ENCODE measurements at places on chromosomes 2 and 18.

GRCh38 chr2:45439788-45440773 lies 171.0 kb downstream of the SRBD1 start:
- DNase-seq, result no peak

GRCh38 chr18:69387186-69387585 lies 13.5 kb upstream of the DOK6 start:
- DNase-seq, result no peak

DNA sequence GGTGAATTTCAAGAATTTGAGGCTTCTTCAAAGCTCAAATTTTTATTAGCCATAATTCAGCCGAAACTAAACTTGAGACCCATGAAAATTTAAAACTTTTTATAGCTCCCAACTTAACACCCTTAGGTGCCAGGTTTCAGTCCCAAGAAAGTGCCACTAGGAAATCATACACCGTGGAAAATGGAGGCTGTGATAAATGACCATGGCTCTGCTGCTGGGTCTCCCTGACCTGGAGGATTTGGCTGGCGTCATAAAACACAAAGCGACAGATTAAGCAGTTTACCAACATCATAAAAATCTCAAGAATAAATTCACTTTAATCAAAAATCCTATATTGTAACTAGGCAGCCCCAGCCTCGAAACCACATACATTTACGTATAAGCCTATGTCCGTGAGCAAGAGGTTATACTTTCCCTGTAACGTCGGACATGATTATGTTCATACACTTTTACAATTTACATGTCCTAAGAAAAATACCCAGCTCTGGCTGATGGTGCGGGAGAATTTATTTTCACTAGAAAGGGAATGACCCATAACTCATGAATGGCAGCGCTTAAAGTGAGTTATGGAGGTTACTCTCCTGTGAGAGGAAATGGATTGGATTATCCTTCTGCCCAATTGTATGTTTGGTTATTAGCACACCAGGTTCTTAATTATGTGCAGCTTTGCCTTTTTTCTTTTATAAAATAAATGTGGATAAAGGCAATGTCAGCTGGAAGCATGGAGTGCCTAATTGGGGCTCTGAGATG lies 329.4 kb downstream of the AGPS start:
- DNase-seq, result no peak

DNA sequence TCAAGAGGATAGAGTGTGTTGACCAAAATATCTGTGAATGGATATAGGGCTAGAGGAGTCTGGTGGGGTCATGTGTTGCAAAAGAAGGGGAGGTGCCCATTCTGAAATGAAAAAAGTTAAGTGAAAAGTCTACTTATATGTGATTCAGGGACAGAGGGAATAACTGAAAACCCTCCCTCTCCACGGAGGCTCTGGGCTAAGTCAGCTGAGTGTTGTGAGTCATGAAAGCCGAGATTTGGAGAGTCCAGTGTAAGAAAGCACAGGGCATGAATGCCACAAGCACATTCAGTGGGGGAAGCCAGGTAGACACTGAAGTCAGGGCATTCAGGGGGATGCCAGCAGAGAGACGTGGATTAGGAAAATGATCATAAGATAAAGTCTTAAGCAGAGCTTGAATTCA lies 871.9 kb downstream of the TSN start:
- no peak for DNase-seq

GRCh38 chr2:122634256-122634655 lies 878.8 kb downstream of the TSN start:
- no peak for DNase-seq

DNA sequence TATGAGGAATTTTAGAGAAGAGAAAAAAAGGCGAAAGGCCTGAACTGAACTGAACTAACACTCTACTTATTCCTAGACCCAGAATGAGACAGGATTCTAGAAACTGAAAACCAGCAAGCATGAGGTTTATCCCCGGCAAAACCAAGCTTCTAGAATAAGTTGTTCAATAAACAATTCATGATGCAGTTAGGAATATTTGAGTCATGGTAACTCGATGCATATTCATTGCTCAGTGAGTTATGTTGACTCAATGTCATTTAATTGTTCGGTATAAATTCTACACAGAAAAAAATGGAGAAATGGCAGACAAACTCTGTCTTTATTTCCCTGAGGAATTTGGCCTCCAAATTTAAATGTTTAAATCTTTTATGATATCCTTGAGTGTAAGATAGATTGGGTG lies 321.5 kb downstream of the SATB2 start:
- no peak for DNase-seq

- DNase-seq, result no peak
These were observed 1.9 kb upstream of the ODC1 start for GRCh38 chr2:10449838-10450691.

GRCh38 chr2:174570318-174570958 lies 27.2 kb downstream of the WIPF1 start:
- DNase-seq, result no peak

GRCh38 chr2:38933653-38934052 lies 44.0 kb downstream of the ARHGEF33 start:
- no peak for DNase-seq

DNA sequence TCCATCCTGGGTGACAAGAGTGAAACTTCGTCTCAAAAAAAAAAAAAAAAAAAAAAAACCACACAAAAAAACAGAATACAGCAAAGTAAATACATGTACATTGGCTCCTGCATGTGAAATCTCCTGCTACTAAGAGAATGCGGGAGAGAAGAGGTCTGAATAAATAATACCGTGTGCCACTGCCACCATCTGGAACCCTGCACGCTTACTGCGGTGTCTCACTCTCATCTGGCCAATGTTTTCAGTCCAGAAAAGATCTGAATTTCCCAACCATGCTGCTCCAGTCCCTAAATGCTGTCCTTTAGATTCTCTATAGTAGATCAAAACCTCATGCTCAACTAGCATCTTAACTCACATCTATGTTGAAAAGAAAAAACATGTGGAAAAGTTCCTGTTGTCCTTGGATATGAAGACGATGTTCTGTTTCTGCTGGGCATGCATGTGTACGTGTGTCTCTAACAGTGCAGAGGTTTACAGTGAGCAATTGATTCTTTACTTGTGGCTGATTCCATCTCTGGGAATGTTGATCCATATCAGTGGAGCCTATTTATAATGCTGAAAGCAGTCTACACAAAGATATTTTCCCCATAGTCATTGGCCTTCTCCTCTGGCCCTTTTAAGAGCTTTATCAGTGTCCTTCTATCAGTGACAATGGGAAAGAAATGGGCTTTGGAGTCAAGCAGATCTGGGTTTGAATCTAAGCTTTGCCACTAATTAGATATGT lies 11.9 kb downstream of the STON1 start:
- no peak for DNase-seq

DNA sequence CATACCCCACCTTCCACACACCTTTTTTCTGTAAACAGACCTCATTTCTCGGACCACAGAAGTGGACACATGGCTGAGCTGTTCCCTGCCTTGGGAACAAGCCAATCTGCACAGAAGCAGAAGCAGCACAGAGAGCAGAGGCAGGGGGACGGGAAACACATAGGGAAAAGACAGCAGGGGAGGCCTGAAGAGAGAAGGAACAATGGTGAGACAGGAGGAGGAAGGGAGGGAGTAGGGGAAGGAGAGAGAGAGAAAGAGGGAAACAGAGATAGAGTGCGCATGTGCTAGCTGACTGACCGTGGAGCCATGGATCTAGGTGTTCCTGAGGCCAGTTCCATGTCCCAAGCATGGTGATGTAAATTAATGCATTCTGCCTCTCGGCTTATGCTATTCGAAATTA lies 119.7 kb downstream of the NOL10 start:
- DNase-seq, result no peak

DNA sequence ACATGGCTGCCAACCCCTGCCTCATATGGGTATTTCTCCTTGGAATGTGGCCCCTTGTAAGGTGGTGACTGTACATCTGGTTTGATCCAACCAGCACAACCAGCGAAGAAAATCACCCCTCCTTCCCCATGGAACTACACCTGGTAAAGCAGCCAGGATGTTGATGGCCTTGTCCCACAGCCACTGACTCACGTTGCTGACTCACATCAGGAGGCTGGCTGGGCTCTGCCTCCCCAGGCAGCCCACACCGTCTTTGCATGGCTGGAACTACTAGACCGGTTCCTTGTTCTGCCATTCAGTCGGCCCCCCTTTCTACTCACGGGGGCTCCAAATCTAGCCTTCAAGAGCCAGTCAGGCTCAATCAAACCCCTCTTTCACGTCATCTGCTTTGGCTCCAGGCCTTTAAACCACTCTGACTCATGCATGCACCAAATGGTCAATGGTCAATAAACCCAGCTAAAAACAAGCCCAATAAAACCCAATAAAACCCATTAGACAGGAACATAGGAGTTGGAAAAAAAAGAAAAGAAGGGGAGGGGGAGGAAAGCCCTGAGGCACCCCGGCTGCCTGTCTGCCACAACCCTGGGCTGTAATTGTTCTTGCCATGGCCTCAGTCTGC lies 114.8 kb downstream of the PLB1 start:
- DNase-seq, result no peak

DNA sequence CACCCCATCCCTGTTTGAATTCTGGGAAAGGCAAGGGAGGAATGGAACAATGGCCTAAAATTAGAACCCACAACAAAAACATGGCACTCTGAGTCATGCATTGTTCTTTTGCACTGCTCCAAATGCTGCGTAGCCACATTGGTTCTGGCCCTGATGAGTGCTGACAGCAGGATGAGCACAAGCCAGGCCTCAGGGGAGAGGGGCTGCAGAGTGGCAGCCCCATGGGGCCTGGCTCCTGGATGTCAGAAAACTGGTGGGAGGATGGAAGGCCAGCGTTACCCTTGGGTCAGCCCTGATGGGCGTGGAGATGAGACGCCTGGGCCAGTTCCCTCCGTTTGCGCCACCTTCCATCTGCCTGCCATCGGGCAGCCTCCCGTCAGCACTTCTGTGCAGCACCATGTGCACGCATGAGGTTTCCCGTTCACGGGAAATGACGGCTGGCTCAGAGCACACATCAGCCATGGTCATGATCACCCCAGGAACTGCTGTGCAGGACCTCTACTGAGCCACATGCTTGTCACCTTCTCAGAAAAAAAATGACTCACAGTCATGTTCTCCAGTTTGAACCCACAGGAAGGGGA lies 65.6 kb downstream of the CYP26B1 start:
- DNase-seq, result no peak

DNA sequence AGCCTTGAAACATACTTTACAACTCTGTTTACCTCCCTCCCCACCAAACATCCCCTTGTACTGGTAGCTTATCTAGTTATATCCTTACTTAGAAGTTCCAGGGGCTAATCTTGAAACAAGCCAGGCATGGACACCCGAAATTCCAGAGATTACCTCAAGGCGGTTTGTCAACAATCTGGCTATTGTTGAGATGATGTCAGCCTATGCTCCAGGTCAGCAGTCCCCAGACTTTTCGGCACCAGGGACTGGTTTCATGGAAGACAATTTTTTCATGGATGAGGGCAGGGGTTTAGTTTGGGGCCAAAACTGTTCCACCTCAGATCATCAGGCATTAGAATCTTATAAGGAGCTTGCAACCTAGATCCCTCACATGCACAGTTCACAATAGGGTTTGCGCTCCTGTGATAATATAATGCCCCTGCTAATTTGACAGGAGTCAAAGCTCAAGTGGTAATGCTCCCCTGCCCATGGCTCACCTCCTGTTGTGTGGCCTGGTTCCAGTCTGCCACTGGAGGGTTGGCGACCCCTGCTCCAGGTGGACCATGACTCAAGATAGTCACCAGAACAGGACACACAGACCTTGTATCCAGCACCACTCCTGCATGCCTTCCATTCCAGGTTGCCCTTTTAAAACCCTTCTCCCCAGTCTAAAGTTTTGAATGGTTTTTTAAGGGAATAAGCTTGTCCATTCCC lies 171.2 kb downstream of the SPAG16 start:
- DNase-seq, result no peak

DNA sequence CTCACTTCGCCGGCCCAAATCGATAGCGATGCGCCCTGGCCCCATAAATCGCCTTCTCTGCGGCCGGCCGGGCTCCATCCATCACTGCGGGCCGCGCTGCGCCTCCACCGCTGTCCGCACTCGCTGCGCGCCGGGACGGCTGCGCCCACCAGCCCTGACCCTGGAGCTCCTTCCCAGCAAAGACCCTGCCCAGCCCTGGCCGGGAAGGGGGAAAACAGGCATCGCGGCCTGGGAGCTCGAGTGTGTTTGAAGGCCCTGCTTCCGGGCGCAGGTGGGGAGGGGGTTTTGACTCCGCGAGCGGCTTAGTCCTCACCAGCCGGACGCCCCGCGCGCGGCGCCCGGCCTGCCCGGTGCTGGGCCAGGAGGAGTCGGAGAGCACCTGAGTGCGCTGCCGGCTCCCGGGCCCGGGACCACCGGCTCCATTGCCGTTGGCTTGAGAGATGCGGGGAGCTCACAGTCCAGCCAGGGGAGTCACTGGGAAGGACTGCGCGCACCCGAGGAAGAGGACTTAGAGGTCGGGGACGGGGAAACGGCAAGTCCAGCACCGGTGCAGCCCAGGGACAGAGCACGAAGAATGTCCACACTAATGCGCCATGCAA lies 1.1 kb downstream of the PAX8 start:
- no peak for DNase-seq

- no peak for DNase-seq
These were observed 122.1 kb upstream of the STPG4 start for GRCh38 chr2:47277187-47277586.

- DNase-seq, result no peak
These were observed 1081.9 kb downstream of the LRP1B start for GRCh38 chr2:141048951-141049350.

- DNase-seq, result no peak
These were observed 42.0 kb downstream of the TMEM182 start for GRCh38 chr2:102803897-102804217.

DNA sequence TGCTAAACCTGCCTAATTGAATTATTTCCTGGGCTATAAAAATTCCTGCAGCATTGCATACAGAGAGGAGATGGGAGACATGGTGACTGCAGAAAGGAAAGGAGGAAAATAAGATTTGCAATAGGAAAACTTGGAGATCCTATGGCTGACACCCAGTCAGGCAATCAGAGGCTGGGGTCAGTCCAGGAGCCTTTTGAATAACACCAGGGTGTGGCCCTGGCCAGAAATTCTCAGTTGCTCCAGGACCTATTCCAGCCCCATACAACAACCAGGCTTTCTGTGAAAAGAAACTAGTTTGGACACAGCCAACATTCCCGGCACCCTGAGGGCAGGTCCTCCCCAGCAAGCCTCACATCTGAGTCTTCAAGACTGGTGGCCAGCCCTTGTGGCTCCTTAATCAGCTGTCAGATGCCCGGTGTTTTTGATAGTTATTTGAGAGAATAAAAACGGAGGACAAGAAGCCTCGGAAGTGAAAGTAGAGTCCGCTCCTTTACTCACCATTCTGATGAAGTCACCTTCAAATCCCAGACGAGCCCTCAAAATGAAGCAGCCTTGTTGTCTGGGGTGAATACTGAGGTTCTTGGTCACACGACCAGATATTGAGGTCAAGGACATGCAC lies 31.1 kb upstream of the GMCL1 start:
- peak; percentile 63 for DNase-seq

DNA sequence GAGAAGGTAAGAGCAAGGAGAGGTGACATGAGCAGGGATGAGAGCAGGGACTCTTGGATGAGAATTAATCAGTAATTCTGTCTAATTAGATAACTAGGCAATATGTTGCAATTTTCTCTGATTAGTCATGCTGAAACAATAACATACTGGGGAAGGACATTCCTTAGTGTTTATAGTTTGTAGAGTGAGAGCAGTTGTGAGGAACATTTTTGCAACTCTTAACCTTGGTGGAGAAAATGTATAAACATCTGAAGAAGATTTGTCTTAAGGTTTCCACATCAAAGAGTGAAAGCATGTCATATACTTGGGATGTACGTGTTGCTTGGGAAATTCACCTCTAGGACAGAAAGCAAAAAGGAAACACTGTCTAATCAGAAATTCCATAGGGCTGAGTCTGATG lies 955.4 kb upstream of the FANCL start:
- no peak for DNase-seq

- no peak for DNase-seq
These were observed 360.9 kb downstream of the ERBB4 start for GRCh38 chr2:212177724-212178123.

GRCh38 chr18:79343567-79344207 lies 52.0 kb upstream of the NFATC1 start:
- no peak for DNase-seq
